ENCODE measurements at places on chromosomes 4 and X. TPM values are rescaled to one million over a fixed set of nuclear protein-coding genes. Genes with fewer than 3 reads are reported as not detected.
A peak's percentile ranks its signal among the peaks of the same experiment; 100 is the strongest.

ACE2 gene
- not detected for total RNA-seq

DNASE1L1 gene
- 9.4 TPM for total RNA-seq

PCYT1B gene
- total RNA-seq = 0.04 TPM

SSX5 gene
- not detected for total RNA-seq

DNA sequence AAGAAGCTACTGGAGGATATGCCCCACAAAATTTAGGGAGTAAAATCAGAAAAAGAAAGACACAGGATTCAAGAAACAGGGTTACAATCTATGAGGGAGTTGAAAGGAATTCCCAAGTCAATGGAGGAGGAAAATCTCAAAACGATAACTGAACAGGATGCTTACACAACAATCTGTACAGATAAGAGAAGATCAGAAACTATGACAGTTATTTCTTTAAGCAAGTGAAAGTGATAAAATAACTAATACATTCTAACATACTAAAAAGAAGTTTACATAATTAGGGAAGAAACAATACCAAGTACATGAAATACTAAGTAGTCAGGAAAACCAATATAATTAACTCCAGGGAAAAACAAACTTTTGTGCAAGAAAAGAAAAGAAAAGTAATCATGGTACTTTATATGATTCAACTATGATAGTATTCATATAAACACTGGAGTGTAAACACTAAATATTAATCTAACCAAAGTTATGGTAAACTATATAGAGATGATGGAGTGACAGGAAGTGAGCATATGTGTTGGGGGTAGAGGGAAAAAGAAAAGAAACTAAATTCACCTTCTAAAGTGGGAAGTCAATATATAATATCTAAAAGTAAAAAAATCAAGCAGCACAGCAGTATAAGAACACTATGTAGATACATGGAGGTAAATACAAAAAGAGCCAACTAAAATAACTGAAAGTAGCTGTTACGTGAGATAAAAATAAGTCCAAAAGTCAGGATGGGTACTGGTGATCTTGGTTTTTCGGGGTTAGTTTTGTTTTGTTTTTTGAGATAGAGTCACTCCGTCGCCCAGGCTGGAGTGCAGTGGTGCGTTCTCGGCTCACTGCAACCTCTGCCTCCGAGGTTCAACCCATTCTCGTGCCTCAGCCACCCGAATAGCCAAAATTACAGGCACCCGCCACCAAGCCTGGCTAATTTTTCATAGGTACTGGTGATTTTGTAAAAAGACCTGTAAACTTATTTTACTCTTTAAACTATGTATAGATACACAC lies 99.3 kb downstream of the TEX11 start:
- DNase-seq = no peak

DNA sequence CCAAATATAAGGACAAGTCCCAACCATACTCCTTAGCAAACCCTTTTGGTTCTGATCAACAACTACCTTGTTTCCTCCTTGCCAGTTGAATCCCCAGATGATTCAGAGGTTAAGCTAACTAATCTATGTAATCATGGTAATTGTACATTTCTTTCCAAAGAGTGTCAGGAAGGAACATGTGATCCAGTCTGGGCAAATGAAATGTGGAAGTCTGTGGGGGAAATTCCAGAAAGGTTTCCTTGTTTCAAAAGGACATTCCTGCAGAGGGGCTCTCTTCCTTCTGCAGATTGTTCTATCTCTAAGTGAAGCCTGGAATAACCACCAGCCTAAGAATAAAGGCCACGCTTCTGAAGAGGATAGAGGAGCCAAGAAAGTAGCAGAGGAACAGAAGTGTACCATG lies 7.0 kb downstream of the PRSS12 start:
- DNase-seq = no peak

GRCh38 chr4:108370291-108371141 lies 201.8 kb upstream of the LEF1 start:
- DNase-seq = peak; percentile 75

- DNase-seq = no peak
Observed at GRCh38 chr4:68109868-68110267, 19.8 kb downstream of the TMPRSS11F start.

GRCh38 chr4:16691450-16691849 lies 207.0 kb downstream of the LDB2 start:
- DNase-seq = no peak

DNA sequence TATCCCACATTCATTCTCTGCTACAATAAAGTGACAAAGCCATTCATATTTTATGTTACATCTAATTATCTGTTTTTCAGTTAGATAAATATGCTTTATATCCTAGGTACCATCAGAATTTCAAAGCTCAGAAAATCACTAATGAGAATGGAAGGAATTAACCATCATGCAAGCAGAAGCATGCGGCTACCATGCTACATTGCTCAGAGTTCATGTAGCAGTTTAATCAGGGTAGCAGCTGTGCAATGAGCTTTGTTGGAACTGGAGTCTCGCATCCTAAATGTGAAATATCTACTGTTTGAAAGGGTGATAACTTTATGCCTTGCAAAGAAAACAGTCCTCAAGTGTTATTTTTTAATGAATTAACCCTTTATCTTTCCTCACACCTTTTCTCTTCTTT lies 77.5 kb downstream of the SNCA start:
- DNase-seq = no peak

All from activated CD8-positive, alpha-beta T cell treated with anti-CD3 and anti-CD28 coated beads for 36 hours (primary cell).